ENCODE measurements at places on chromosomes 16 and 17.

- H3K4me1 ChIP-seq, result no peaks in the 10 kb centered on the region
- no peak for DNase-seq
- H3K27me3 ChIP-seq, result peaks cover 34% of the 10 kb centered on the region
- no peak overlapping the region for H3K27ac ChIP-seq
- H3K4me3 ChIP-seq, result no peak overlapping the region
These were observed 11.0 kb downstream of the CALB2 start for GRCh38 chr16:71369494-71369893.

DNA sequence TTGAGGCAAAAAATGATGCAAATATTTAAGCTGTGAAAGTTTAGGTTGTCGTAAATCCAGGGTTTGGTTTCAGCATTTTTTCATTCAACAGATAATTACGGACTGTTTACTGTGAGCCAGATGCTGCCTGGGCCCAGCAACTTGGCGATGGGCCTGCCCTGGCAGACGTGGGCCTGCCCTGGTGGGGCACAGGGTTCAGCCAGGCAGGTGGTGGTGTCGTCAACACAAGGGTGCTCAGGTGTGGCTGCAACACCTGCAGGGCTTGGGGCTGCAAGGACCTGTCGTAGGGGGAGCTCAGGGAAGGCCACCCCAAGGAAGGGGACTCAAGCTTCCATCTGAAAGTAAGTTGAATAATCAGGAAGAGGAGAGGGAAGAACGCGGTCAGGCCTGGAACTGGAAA is 15.1 kb downstream of the ZC3H18 start:
- no peak overlapping the region for H3K4me3 ChIP-seq
- H3K27ac ChIP-seq, result no peak overlapping the region
- H3K27me3 ChIP-seq, result no peaks in the 10 kb centered on the region
- DNase-seq, result no peak
- H3K4me1 ChIP-seq, result peaks cover 12% of the 10 kb centered on the region
- H3K36me3 ChIP-seq, result peaks cover 18% of the 10 kb centered on the region

DNA sequence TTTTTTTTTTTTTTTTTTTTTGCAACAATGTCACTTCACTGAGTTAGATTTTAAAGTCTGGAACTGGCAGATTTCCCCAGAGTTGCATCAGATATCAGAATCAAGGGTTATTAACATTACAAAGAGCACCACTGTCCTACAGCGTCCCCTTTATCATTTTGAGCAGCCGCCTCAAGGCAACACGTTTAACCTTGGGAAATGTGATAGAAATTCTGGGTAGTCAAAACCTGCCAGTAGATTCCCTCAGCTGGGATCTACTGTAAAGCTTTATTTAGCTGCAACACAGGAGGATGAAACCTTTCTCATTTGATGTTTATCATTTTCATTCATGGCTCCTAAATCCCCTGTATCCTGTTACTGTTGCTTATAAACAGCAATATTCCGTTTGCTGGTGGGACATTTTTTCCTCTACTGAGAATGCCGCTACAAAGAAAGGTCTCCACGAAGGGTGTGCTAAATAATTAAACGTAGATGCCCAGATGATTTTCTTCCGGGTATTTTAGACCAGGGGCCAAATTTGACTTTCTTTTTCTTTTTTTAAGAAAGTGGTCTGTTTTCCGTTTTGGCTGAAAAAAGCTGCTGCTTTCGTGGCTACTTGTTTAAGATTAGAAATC is 436.1 kb upstream of the GOT2 start:
- no peaks in the 10 kb centered on the region for H3K4me1 ChIP-seq
- H3K4me3 ChIP-seq, result no peak overlapping the region
- no peak overlapping the region for H3K27ac ChIP-seq
- no peaks in the 10 kb centered on the region for H3K36me3 ChIP-seq
- no peak for DNase-seq
- H3K27me3 ChIP-seq, result no peaks in the 10 kb centered on the region

- DNase-seq, result no peak
- no peak overlapping the region for H3K4me3 ChIP-seq
- no peaks in the 10 kb centered on the region for H3K4me1 ChIP-seq
- no peaks in the 10 kb centered on the region for H3K27me3 ChIP-seq
- peaks cover 97% of the 10 kb centered on the region for H3K36me3 ChIP-seq
- H3K27ac ChIP-seq, result peak overlapping the region; percentile 83
These were observed 41.7 kb downstream of the ZZEF1 start for GRCh38 chr17:4100883-4101756.

- H3K4me1 ChIP-seq, result no peaks in the 10 kb centered on the region
- H3K27ac ChIP-seq, result no peak overlapping the region
- H3K27me3 ChIP-seq, result no peaks in the 10 kb centered on the region
These were observed 72.9 kb downstream of the SLC5A11 start for GRCh38 chr16:24918641-24919040.

DNA sequence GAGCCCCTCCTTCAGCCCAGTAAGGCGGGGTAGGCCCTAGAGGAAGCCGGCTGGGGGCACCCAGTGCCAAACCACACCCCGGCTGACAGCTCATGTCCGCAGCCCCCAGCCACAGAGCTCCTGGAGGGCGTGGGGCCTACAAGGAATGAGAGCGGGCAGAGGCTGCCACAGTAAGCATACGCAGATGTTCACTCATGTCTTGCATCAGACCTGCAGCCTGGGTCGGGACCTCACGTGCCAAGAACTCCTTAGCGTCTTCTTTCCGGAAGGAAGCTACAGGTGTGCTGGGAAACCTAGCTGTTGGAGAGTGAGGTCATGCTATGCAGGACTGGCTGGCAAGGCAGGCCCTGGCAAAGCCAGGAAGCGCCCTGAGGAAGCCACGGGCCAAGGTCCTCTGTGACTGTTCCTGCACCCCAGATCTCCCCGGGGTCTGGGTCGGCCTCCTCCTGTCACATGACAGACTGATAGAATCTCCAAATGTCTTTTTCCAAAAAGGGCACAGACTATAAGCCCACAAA is 1.6 kb downstream of the ZNF598 start:
- peak overlapping the region; percentile 78 for H3K4me3 ChIP-seq
- peak overlapping the region; percentile 94 for H3K27ac ChIP-seq
- peaks cover 56% of the 10 kb centered on the region for H3K4me1 ChIP-seq
- H3K27me3 ChIP-seq, result no peaks in the 10 kb centered on the region
- no peak for DNase-seq

GRCh38 chr17:33116021-33116551 is 124.4 kb downstream of the SPACA3 start:
- H3K36me3 ChIP-seq, result no peaks in the 10 kb centered on the region
- no peak overlapping the region for H3K27ac ChIP-seq
- no peak for DNase-seq

DNA sequence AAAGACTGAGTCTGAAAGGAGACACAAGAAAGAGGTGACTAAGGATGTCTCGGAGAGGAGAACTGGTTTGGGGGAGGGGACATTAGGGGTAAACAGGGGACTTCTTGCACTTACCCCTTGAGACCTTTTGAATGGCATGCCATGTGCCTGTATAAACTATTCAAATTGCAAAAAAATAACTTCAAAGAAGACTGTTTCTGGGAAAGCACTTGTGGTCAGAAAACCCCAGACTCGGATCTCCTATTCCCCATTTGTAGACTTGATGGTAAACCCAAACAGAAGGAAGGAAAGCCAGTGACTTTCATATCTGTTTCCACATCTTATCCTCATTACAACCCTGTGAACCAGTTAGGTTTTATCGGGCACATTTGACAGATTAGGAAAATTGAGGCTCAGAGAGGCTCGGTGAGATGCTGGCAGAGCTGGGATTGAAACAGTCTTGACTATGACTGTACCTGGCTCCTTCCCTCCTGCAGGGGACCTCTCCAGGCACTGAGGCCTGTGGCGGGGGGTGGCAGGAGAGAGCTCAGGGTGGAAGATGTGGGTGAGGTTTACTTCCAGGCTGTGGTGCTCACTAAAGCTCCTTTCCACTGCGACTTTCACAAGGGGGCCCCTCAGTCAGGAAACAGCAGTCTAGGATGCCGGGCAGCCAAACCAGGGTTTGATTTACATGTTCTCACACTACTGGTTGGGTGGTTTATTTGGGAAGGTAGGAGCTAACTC is 30.5 kb upstream of the PLCG2 start:
- no peak overlapping the region for H3K4me3 ChIP-seq
- H3K27ac ChIP-seq, result no peak overlapping the region
- peaks cover 20% of the 10 kb centered on the region for H3K4me1 ChIP-seq
- DNase-seq, result no peak
- no peaks in the 10 kb centered on the region for H3K27me3 ChIP-seq
- no peaks in the 10 kb centered on the region for H3K36me3 ChIP-seq

GRCh38 chr17:31523862-31524730 is 132.6 kb downstream of the RAB11FIP4 start:
- no peaks in the 10 kb centered on the region for H3K27me3 ChIP-seq
- no peaks in the 10 kb centered on the region for H3K36me3 ChIP-seq
- no peak overlapping the region for H3K4me3 ChIP-seq
- DNase-seq, result no peak

GRCh38 chr17:78960928-78961327 is 18.8 kb downstream of the LGALS3BP start:
- H3K27me3 ChIP-seq, result no peaks in the 10 kb centered on the region
- no peak for DNase-seq
- H3K4me1 ChIP-seq, result peaks cover 11% of the 10 kb centered on the region
- no peaks in the 10 kb centered on the region for H3K36me3 ChIP-seq

DNA sequence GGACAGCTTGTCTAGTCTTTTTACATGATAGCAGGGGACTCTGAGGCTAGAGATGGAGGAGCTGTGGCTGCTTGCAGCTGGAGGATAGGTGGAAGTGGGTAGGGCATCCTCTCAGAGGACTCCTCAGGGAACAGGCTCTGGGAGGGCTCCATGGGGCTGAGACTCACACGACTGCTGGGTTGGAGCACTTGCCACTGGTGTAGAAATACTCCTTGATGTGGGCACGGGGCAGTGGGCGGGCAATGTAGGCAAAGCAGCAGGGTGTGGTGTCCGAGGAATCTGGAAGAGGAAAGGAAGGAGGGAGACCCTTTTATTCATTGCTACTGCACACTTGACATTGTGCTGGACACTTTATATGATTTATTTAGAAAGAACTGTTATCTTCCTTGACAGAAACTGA is 1.8 kb downstream of the CCL5 start:
- H3K27ac ChIP-seq, result no peak overlapping the region
- H3K27me3 ChIP-seq, result no peaks in the 10 kb centered on the region
- H3K4me1 ChIP-seq, result no peaks in the 10 kb centered on the region

DNA sequence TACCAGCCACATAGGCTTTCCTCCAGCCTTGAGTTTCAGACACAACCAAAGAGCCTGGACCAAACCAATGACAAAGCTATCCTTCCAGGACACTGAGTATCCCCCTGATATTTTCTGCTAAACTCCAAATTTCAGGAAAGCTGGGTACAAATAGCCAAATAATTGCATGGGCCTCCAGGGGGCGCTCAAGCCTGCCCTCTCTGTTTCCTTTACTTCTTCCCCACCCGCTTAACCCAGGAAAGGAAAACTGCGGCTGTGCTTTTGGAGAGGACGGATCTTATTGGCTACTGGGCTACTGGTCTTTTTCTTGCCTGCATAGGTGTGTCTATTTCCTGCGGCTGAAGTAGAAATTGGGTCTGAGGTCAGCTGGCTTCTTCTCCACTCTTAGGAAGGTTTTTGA is 30.1 kb downstream of the GNGT2 start:
- H3K27me3 ChIP-seq, result peaks cover 31% of the 10 kb centered on the region
- no peaks in the 10 kb centered on the region for H3K36me3 ChIP-seq
- H3K4me1 ChIP-seq, result no peaks in the 10 kb centered on the region
- H3K4me3 ChIP-seq, result no peak overlapping the region
- DNase-seq, result no peak

DNA sequence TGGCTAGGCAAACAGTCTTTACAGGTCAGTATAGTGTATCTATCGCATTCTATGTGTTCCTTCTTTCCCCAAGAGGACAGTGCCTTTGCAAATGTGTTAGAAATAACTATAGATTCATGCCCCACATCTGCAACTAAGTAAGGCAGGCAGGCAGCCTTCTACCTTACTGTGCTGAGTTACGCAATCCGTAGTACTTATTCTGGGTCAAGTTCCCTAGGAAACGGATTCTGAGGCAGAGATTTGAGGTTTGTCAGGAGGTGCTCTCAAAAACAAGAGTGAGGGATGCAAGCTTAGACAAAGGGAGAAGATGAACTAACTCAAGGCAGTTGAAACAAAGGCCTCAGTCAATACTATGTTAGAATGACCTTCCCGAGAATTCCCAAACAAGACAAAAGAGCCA is 12.7 kb upstream of the ANKFY1 start:
- H3K4me3 ChIP-seq, result no peak overlapping the region
- no peak for DNase-seq
- no peaks in the 10 kb centered on the region for H3K4me1 ChIP-seq

GRCh38 chr17:2656283-2656682 is 55.3 kb downstream of the CLUH start:
- no peaks in the 10 kb centered on the region for H3K27me3 ChIP-seq
- no peak for DNase-seq
- H3K27ac ChIP-seq, result no peak overlapping the region
- no peak overlapping the region for H3K4me3 ChIP-seq
- H3K36me3 ChIP-seq, result peaks cover 3% of the 10 kb centered on the region

GRCh38 chr16:77353587-77354263 is 81.1 kb downstream of the ADAMTS18 start:
- H3K4me3 ChIP-seq, result no peak overlapping the region
- H3K36me3 ChIP-seq, result no peaks in the 10 kb centered on the region
- no peak for DNase-seq
- H3K4me1 ChIP-seq, result no peaks in the 10 kb centered on the region
- no peaks in the 10 kb centered on the region for H3K27me3 ChIP-seq

- H3K27ac ChIP-seq, result peak overlapping the region; percentile 60
- peaks cover 26% of the 10 kb centered on the region for H3K36me3 ChIP-seq
- peaks cover 71% of the 10 kb centered on the region for H3K4me1 ChIP-seq
These were observed 16.6 kb downstream of the LDHD start for GRCh38 chr16:75099738-75100602.

DNA sequence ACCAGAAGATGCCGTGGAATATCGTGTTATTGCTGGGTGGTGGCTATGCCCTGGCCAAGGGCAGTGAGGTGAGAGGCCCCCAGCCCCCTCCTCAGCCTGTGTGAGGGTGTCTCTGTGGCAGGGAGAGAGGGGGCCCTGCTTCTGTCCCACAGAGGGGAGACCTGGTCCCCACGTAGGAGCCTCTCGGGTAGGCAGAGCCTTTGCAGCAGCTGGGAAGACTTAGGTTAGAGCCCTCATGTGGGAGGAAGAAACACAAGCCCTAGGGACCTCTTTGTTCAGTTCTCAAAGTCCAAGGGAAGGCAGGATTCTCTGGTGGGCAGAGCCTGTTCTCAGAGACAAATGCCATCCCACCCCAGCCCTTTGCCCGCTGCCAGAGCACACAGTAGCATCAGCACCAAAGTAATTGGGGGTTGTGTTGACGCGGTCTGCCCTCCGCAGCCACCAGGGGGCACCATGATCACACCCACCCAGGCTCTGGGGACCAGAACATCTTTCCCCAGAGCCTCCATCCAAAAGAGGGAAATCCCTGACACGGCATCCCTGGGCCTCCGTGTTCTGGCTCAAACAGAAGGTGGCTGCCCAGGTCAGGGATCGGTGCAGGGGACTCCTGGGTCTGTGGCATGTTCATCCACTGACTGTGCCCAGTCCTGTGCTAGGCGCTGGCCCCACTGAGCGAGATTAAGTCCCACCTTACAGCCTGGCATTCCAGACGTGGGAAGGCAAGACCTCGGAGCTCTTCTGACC is 11.5 kb upstream of the FOXN1 start:
- H3K36me3 ChIP-seq, result no peaks in the 10 kb centered on the region
- no peak overlapping the region for H3K27ac ChIP-seq
- peaks cover 33% of the 10 kb centered on the region for H3K4me1 ChIP-seq
- H3K4me3 ChIP-seq, result no peak overlapping the region
- no peak for DNase-seq

- H3K4me1 ChIP-seq, result peaks cover 11% of the 10 kb centered on the region
- DNase-seq, result no peak
- no peak overlapping the region for H3K4me3 ChIP-seq
These were observed 6.0 kb downstream of the TMEM170A start for GRCh38 chr16:75458439-75458838.

Data from esophagus squamous epithelium (tissue), 5 donors.